Dorsolateral prefrontal cortex (tissue), 122 donors: ENCODE measurements at places on chromosomes 4 and X.

- no peak for DNase-seq
Measured at GRCh38 chrX:148380107-148380506, 120.3 kb upstream of the AFF2 start.

DNA sequence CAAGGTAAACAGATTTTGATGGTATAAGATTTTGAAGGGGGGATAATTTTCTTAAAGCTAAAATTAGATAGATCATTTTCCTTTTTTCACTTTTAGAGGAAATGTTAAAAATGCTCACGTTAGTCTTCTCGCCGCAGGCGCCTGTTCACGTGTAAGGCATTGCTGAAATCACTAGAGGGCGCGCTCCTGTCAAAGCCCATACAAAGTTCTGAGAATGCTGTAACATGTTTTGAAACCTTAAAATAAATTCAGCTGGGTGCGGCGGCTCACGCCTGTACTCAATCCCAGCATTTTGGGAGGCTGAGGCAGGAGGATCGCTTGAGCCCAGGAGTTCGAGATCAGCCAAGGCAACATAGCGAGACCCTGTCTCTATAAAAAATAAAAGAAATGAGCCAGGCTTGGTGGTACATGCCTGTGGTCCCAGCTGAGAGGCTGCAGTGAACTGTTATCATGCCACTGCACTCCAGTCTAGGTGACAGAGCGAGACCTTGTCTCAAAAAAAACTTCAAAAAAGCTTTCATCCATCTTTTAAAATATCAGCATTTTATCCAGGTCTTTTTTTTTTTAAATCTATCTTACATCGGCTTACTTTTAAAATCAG, 138.0 kb downstream of the RBMX2 start:
- DNase-seq: peak; percentile 47

GRCh38 chr4:19298998-19299397, 952.7 kb upstream of the SLIT2 start:
- no peak for DNase-seq

GRCh38 chr4:69563424-69563823, 67.7 kb upstream of the UGT2B4 start:
- DNase-seq: no peak

- no peak for DNase-seq
Measured at GRCh38 chr4:62028745-62029144, 828.6 kb downstream of the ADGRL3 start.

DNA sequence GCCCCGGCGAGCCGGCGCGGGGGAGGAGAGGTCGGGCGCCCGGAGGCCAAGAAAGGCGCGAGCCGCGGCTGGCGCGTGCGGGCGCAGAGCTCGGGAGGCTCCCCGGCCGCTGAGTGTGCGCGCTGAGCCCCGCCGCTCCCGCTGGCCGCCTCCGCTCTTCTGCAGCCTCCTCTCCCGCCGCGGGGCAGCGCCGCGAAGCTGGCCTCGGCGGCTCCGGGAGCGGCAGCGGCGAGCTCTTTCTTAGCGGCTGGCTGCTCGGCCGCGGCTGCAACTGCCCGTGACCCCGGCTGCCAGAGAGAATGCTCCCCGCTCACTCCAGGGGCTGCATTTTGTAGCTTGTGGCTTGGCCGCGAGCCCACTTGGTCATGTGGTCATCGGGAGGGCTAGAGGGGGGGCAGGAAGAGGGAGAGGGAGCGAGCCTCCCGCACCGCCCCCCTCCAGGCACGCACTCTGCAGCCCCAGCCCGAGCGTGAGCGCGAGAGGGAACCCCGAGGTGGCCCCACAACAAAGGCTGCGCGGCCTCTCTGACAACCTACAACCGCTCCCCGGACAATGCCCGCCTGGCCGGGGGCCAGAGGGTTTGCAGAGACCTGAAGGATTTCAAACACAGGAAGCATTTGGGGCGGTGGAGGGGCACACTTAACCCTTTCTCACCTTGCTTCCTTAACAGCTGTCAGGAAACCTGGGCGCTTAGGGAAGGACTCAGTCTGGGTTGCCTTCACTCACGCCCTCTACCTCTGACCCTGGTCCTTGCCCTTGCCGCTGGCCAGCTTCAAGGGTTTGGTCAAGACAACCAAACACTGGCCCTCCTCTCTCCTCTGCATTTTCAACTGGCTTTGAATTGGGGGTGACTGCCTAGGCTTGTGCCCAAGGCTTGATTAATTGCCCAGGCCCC, at the start of gene APLN:
TSS of gene APLN (minus strand) at position 305 of the 895 bp plus-strand sequence. CDS start 326 bp downstream, outside the sequence.
- DNase-seq: no peak

- no peak for DNase-seq
Measured at GRCh38 chr4:166459621-166460020, 586.6 kb downstream of the TLL1 start.
